ENCODE measurements at places on chromosomes 2 and 18. TPM values are rescaled to one million over a fixed set of nuclear protein-coding genes. Genes with fewer than 3 reads are reported as not detected.

GRCh38 chr2:10452312-10452711 lies 4.2 kb upstream of the ODC1 start:
- peak; percentile 67 for DNase-seq

GRCh38 chr2:96308248-96308647 lies 2.9 kb upstream of the SNRNP200 start:
- no peak for DNase-seq

The CDCA7 gene
- 17.7 TPM for total RNA-seq

DNA sequence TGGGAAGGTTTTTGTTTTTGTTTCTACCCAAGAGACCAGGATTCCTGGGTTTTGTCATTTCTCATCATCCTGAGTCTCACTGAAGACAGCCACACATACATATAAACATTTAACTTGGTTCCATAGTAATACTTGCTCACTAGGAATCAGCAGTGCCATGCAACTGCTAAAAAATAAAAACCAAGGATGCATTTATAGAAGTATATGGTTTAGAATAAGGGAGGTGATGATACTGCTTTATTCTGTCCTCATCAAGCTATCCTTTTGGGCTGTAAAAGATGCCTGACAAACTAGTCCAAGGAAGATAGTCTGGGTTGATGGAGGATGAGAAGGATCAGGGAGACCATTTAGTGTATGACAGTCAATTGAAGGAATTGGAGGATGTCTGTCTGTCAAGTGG lies 740 bp downstream of the SPATA3 start:
- no peak for DNase-seq

DNA sequence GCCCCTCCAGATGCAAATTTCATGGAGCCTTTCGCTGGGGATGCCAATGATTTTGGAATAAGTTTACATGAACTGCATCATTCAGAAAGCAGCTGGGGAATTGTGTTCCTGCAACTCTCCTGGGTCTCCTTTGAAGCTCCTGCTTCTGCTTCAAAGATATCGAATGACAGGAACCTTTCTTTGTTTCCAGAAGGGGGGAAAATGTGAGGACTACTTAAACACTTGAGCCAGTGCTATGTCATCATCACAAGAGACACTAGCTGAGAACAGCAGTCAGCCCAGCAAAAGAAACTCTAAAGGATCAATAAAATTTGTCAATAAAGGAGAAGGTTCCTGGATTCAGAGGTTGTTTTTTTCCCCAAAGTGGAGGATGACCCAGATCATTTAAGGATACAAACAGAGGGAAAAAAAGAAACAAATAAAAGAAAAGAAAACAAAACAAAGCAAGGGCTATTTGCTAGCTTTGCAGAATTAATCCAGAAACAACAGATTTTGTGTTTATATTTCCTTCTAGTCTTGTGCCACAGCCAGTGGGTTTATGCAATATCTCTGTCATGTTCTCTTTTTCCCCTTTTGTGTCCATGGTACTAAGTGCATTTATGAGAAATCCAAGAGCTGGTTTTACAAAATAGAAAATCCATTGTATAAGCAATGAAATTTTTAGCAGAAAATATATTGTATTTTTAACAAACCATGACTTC lies 463.7 kb downstream of the CDH2 start:
- peak; percentile 78 for DNase-seq
